ENCODE measurements at places on chromosomes 4 and X.
A peak's percentile ranks its signal among the peaks of the same experiment; 100 is the strongest.

DNA sequence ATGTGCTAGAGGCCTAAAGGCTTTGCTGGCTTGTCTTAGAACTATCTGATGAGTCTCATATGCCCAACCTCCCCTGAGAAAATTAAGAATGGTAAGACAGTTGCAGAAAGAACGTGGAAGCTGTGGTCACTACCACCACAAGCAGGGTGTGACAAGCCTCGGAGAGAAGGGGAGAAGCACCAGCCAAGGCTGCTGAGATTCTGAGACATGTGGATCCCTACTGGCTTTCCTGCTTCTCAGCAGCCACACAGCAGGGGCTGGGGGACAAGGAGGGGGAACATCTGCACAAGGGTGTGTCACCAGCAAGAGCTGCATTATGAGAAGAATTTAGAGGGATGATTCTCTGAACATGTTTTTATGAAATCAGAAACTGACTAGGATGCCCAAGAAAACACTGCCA, 19.4 kb downstream of the TAPT1 start:
- DNase-seq, result no peak

- DNase-seq, result no peak
Measured at GRCh38 chrX:151722241-151722846, 6.5 kb downstream of the FATE1 start.

DNA sequence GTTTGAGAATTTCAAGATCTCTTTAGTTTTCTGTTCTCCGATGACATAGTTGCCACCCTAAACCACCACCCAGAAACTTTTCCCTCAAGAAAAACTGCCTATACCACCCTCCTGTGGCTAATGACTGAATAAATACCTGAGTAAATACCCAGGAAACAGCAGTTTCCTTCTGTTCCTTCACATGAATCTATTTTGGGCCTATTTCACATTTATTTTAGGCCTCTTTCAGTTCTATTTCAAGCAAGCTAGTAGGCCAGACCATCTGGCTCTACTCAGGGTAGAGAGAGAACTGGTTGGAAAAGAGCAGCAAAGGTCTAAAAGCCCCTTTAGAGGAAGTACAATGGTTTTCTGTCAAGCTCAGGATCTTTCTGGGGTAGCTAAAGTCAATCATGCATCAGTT, 23.4 kb downstream of the ARHGEF9 start:
- DNase-seq, result no peak

GRCh38 chr4:140152751-140153418, 1.1 kb downstream of the MAML3 start:
- peak; percentile 39 for DNase-seq

DNA sequence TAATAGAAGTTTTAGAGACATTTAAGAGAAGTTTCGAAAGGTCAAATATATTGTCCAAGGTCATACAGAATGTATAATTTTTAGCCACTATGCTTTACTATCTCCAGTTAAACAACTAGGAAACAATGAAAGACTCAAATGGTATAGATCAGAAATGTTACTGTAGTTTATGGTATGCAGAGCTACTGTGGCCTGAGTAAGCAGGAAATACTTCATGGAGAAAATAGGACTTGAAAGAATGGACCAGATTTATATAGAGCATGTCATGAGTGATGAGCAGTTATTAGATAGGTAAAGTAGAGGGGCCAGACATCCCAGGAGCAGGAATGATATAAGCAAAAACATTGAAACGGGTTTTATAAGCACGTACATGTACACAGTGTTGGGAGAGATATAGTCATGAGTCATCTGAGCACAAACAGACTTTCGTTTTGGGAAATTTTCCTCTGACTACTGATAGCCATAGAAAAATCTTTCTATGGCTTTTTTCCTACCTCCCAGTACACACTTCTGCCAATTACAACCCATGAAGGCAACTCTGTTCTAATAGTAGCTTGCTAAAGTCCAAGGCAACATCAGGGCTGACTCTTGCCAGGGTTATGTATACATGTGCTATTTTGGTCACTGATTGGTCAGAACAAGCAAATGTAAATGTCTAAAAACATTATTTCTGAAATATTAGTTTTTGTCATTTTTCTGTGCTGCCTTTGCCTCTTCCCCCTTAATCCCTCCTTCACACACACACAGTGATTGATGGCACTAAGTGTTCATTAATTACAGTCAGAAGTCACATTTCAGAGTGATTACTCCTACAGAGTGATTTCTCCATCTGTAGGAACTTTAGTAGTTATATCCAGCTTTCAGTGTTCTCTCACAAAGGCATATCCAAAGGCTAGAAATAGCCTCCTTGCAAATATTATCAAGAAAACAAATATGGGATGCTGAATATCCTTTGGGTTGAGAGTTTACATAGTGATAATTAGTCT, 198.7 kb downstream of the ENOX2 start:
- DNase-seq, result no peak

DNA sequence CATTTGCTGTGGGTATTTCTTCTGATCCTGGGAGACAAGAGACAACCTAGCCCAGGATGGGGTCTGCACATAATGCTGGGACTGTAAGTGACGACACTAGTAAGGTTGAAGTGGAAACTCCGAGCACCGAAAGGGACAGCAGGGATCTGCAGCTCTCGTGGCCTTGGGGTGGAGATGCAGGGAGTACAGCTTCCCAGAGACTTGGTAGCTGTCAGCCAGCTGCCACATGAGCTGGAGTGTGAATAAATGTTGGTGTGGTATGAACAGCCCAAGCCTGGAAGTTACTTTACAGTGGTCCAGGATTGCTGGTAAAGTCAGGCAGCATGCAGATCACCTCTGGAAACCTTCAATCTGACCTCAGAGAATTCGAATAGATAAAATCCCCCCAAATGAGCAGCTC, 97.6 kb downstream of the FAM193A start:
- DNase-seq, result no peak

DNA sequence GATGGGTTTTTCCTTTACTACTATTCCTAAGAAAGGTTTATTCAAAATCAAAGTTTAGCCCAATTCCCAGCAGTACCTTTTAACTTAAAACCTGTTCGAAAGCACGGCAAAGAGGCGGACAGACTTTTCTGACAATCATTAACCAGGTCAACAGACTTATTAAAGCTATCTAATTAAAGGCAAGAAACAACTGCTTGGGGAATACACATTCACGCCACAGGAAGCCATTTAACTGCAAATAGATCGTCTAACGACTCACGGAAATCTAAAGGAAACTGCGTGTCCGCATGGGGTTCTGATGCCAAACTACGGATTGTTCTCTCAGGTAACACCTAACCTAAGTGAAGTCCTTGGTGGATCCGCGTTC, 663 bp upstream of the USP53 start:
- DNase-seq, result no peak

- no peak for DNase-seq
Measured at GRCh38 chrX:71636438-71637252, 18.3 kb upstream of the CXCR3 start.

- no peak for DNase-seq
Measured at GRCh38 chr4:188262464-188262863, 123.2 kb downstream of the TRIML1 start.

DNA sequence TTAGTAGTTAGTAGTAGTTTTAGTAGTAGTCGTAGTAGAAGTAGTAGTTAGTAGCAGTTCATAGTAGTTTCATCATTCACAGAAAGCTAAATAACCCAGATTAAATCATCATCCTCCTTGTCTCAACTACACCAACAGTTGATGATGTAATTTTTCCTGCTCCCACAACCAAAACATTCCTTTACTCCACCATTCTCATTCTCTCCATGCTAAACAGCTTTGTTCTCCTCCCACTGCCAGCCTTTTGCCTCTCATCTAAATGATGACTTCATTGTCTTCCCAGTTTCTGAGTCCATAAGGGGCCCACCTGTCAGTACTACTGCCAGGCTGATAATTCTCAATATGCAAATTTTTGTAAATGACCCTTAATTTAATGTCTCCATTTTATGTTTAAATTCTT, 68.9 kb downstream of the ARHGAP24 start:
- no peak for DNase-seq

GRCh38 chr4:163263606-163264005, 68.8 kb downstream of the NPY1R start:
- DNase-seq, result no peak

- no peak for DNase-seq
Measured at GRCh38 chr4:151860561-151861093, 99.8 kb upstream of the GATB start.

DNA sequence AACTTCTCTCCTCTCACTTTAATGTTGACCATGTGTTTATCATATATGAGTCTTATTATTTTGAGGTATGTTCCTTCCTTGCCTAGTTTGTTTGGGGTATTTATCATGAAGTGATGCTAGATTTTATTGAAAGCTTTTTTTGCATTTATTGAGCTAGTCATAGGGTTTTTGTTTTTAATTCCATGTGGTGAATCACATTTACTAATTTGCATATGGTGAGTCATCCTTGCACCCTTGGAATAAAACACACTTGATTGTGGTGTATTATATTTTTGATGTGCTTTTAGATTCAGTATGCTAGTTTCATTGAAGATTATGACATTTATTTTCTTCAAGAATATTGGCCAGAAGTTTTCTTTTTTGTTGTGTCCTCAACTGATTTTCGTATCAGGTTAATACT, 464.6 kb downstream of the PCDH18 start:
- no peak for DNase-seq

Measured in suppressor macrophage treated with lipopolysaccharide for 4 hours (primary cell).